ENCODE measurements at places on chromosomes 5 and 9.

DNA sequence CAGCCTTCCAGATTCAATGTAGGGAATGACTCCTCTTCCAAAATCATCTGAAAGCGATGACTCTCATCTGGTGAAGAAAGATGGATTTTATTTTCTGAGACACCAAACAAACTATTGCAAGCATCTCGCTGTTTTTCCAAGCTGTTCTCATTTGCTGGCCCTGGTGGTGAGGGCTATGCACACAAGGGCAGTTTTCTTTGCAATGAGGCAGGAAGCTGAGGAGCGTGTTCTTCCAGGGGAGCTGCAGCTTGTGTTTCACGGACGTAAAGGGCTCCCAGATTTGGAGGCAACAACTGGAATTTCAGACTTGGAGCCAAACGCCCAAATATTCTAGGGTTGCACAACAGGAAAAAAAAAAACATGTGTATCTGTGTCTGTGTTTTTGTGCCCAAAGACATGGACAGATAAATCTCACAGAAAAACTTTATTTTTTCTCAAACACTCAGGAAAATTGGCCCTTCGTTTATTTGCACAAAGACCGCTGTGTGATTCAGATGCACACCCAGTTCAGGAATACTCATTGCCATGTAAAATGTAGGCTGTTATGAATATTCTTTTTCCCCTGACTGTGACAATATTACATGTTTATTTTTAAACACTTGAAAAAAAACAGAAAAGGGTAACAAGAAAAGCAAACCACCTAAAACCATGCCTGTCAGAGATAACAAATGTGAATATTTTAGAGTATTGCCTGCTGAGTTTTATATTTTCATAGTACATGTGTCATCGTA is 151.3 kb downstream of the GAS1 start:
- DNase-seq, result peak; percentile 31

GRCh38 chr5:170293273-170293672 is 4.3 kb downstream of the LCP2 start:
- DNase-seq, result peak; percentile 49

- no peak for DNase-seq
Observed at GRCh38 chr5:121757753-121758152, 93.9 kb upstream of the FTMT start.

GRCh38 chr5:74116266-74116665 is 490.3 kb downstream of the ARHGEF28 start:
- no peak for DNase-seq

DNA sequence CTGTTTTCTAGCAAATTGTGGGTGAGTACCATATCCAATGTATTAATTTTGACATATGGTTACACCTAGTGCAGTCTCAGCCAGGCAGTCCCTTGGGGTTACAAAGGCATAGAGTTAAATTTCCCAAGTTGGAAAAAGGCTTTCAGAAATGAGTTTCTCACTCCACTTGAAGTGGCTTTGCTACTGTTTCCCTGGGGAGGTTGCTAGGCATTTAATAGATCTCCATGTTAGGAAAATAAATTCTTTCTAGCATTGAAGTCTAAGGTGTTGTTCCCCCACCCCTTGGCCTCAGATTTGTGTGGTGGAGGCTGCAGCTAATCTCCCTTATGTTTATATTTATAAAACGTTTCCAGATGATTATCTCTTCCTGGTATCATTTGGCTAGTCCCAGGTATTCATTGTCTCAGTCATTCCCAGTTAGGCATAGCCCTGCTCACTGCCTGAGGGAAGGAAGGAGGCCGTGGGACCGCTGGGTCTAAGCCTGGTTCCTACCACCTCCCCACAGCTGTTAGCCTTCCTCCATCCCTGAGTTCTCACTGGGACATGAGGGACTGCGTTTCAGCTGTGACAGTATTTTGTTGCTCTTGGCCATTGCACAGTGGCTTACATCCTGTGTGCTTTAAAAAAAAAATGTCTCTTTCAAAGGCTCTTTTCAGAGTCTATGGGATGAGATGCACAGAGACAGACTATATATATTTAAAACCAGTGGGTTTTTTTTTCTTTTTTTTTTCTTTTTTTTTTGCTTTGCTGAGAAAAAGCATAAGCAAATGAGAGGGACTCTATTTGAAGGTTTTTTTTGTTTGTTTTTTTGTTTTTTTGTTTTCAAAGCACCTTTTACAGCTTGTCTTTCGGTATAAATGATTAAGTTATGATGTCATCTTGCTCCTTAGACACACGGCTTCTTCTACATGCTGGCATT is 121.5 kb downstream of the MAST4 start:
- DNase-seq, result no peak

GRCh38 chr9:120477534-120478001 is 102.4 kb downstream of the CDK5RAP2 start:
- peak; percentile 45 for DNase-seq

DNA sequence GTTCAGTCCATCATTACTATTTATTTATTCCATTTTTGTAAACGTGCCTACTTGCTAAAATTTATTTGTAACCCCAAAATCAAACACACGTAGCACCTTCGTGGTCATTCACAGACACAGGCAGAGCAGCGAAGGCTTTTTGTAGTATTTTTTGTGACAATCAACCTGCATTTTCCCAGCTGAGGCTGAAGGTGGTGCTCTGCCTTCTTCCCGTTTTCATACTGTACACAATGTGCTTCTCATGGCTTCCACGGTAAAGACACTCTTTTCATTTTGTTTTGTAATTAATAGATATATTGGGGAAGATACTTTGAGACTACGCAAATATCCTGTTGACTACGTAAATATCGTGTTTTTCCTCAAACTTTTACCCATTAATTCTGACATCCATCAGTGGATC is 19.4 kb downstream of the DAP start:
- DNase-seq, result no peak

All from left colon (tissue), 2 donors.